T-helper 1 cell (primary cell): ENCODE measurements at places on chromosomes 11 and 22.

GRCh38 chr22:44137415-44137814, 43.3 kb upstream of the PARVG start:
- no peak for DNase-seq

GRCh38 chr11:97548280-97548679, 1158.5 kb downstream of the JRKL start:
- DNase-seq = no peak

DNA sequence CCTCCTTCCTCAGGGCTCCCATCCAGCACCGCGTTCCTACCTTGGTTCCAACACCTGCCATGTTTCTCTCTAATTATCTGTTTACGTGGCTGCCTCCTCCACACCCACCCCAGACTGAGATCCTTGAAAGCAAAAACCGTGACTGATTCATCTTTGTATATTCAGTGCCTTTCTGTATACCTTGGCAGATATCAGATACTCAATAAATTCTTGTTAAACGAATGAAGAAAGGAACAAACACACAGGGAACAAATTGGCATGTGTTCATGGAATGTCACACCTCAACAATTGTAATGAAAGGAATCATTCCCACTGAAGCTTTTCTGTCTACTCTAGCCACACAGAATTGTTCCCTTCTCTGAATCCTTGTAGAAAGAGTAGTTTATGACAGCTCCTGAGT, 20.4 kb upstream of the LRRC55 start:
- DNase-seq = no peak

DNA sequence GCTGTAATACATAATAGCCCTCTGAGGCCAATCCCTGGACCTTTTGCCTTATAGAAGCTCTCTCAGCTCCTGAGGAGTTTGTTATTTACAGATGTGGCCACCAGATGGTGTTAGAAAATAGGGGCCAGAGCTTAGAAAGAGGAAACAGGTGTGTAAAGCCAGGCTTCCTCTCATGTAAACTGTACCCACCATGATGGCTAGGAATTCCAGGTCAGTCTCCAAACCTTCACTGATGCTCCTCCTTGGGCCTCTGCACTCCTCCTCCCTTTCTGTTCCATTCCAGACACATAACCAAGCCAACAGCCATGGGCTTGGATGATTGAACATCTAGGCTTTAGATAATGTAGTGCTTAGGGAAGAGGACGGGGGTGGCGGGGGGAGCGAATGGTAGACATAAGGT, 39.7 kb downstream of the USP35 start:
- DNase-seq = no peak

GRCh38 chr11:26053966-26054365, 278.0 kb upstream of the ANO3 start:
- DNase-seq = no peak
